Stimulated activated CD8-positive, alpha-beta memory T cell treated with anti-CD3 and anti-CD28 coated beads, Interleukin-2, amount 100 ng/mL, for 1 hour (primary cell): ENCODE measurements at places on chromosomes 6 and 20.
A peak's percentile ranks its signal among the peaks of the same experiment; 100 is the strongest.

DNA sequence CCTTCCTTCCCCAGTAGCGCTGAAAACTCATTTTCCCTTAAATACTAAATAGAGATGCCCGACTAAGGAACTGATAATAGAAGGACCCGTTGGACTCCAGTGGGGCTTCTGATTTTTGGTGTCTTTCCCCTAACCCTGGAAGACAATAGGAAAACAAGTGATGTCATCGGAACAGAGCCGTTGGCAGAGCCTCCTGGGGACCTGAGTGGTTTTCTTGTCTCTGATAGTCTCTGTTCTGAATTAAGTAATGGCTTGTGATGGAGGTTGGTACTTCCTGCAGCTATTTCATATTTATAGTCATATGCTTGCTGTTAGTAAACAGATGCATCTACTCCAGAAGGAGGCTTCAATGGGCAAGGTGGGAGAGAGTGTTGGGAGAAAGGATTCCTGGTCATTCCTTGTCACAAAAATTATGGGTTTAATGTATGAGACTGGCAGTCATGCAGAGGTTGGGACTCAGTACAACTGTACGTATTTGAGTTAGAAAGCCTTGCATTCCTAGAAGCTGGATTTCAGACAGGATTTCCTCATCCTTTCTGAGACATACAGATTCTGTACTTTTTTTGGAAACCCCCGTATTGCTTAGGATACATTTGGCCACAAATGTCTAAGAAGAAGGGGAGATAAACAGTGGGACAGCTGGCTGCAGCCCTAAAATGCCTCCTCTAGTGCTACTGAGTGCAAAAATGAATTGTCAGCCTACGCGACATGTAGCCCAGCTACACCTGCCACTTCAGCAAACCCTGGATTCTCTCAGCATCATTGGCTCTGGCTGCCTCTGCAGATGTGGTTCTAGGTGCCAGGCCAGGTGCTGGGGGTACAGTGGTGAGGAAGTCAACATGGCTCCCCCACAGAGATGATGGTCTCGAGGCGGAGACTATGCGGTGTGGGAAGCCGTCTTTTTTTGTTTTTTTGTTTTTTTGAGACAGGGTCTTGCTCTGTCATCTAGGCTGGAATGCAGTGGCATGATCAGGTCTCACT, 38.1 kb downstream of the CDS2 start:
- DNase-seq = no peak

- no peak for DNase-seq
Measured at GRCh38 chr6:136343275-136343674, 53.6 kb upstream of the BCLAF1 start.

- no peak for DNase-seq
Measured at GRCh38 chr6:158073776-158074175, 92.1 kb downstream of the SYNJ2 start.

GRCh38 chr20:36064658-36065426, 89.7 kb upstream of the EPB41L1 start:
- DNase-seq = peak; percentile 89

GRCh38 chr6:167500961-167501360, 176.1 kb downstream of the TTLL2 start:
- DNase-seq = no peak

DNA sequence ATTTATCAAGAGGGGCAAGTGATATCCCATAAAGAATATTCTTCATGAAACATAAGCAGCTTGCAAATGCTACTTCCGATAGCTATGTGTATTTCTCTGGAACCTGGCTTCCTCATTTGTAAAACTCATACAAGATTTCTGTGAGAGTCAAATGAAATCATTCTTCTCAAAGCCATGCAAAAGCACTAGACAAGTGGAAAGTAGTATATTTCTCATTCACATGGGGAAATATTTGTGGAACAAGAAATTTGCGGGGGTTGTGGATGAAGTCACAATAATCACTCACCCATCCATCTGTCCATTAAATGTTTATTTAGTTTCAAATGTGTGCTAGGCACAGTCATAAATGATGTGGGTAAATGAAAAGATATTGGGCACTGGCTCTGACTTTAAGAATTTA, 150.5 kb downstream of the IPCEF1 start:
- DNase-seq = no peak

DNA sequence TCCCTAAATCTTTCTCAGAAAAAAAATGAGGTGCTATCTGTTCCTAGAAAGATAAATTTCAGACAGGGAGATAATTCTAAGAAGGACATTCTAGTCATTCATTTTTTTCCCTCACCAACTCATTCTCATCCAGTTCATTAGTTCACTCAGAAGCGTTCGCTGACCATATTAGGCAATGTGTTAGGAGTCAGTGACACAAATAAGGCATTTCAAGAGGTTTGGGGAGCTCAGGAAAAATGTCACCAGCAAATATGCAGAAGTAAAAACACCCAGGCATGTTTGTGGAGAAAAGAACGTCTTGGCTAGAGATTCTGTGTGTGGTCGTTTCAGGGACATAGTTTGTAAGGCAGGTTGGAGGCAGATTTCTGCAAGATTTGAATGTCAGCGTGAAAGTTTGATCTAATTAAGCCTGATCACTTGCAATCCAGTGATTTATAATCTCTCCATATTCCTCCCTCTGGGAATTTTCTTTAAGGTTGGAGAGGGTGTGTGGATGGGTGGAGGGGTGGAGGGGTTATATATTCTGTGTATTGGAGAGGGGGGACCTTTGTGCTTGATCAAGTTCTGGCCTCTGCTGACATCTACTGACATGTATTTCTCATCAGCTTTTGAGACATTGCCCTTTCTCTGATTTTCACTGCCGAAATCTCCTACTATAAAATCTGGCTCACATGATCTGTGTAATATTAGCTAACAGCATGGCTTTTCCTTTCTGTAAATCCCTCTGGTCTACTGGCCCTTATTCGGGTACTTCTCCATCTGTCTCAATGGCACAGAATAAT, 3.6 kb downstream of the MYCT1 start:
- DNase-seq = no peak

- DNase-seq = no peak
Measured at GRCh38 chr20:4061987-4062386, 46.6 kb upstream of the RNF24 start.

- peak; percentile 34 for DNase-seq
Measured at GRCh38 chr6:13273931-13274706, 54.2 kb downstream of the TBC1D7 start.

DNA sequence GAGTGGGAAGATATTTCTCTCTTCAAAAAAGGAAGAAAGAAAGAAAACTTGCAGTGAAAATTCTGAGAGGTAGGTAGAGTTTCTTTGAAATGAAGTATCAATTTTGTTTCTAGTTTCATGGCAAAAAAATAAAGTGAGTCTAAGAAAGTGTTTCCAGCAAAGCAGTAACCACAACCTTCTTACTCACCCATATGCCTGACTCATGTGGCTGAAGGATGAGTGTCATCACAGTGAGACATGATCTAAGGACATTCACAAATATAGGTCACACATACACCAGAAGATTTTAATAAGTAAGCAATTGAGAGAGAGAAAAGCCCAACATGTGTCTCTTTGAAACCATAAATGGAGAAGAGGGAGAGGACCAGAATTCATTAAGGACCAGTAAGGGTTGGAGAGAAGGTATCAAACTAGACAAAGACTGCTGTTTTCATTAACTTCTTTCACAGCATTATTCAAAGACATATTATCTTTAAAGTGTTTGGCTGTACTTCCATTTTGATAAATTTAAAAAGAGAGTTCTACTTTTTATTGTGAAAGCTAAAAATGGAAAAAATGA, 169.5 kb downstream of the FRK start:
- no peak for DNase-seq

DNA sequence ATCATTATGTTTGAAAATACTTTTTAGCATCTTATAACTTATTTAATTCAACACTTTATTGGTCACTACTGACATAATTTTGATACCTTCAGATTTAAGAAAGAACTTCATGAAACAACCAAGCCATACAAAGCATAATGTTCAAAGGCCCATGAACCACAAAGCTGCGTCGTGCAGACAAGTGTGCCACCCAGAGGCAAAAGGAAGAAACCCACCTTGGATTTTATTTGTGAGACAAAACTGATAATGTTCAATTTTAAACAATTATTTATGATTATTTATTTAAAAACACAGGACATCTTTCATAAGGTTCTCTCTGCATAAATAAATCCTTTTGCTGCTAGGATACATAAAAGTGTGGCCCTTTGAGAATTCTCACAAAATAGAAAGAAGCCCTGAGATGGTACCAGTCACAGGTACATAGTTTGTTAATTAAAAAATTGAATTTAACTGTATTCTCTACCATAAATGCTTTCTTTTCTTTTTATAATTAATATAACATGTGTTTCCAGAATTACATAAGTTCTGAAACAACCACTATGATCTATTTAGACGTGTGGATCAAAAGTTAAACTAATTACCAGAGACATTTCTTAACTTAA, 143.7 kb downstream of the RALGAPA2 start:
- DNase-seq = no peak

DNA sequence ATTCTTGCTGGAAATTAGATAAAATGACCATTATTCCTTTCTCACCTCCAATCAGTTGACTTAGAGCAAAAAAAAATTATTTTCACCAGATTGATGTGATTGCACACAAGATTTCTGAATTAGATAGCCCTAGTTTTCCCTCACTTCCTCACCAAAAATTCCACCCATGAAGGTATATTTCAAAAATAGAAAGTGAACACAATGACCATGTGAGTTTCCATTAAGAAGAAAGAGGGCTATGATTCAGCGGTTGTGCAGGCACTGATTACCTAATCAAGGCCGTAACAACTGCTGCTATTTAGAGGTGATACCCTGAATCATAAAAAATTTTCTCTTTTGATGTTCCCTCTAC, 19.5 kb upstream of the RALGAPA2 start:
- DNase-seq = no peak

DNA sequence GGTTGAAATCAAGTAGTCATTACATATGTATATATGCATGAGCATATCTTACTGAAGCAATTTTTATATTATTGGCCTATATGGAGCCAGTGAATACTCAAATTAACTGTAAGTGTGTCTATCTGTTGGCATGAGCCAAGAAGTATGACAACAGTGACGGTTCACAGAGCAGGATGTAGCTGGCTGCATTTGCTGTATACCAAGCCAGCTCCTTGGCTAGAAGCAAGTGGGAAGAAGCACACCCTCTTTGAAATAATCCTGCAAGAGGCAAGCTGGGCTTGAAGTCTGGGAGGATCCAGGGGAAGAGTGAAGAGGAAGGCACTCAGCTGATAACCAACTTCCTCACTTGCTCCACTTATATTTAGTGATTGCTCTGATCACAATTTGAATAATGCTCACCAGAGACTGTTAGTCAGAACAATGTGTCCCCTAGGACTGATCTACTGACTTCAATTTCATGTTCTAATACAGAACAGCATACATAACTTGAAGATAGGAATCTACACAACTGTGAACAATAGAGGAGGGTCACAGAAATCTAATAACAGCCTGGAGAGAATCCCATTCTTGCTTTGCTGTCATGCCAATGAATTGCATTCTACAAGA, 497.3 kb downstream of the PRKN start:
- no peak for DNase-seq

GRCh38 chr6:25007269-25007699, 71.5 kb upstream of the RIPOR2 start:
- DNase-seq = no peak

GRCh38 chr6:44233567-44234100, 10.2 kb downstream of the SLC29A1 start:
- DNase-seq = no peak

DNA sequence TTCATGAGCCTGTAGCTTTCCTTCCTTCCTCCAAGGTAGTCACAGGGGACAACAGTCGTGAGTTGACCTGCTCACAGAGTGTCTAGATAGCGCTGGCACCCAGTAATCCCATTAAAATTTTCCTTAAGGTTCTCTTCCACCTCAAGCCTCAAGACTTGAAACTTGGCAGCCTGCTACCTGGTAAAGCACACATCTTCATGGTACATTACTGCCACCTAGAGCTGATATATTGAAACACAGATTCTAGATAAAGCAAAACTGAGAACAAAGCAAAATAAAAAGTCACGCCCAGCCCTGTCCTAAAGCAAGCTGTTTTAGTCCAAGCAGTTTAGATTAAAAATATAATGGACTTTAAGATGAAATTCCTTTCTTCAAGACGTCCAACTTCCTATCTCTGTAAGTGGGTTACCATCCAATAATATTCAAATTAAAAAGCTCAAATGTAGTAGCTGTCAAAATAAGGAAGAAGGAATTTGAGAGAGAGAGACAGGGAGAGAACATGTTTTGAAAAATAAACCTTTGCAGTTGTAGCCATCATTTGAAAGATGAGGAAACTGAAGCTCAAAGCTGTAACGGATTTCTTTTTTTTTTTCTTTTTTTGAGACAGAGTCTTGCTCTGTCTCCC, 50.7 kb upstream of the CD83 start:
- DNase-seq = no peak

DNA sequence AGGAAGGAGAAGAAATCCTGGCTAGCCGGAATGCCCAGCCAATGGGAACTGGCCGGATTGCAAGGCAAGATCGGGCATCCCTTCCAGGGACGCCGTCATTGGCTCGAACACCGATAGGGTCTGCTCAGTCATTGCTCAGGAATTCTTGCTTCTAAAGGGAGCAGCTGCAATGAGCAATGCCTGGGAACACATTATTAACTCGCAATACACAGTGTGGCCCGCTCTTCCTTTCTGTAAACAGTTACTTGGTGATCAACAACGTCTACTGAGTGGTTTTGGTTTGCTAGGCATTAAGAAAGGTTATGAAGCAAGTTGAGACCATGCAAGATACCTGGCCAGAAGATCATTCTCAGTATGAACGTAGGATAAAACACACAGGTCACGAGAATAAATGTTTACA, 165.4 kb upstream of the CITED2 start:
- no peak for DNase-seq
